A673 (cell line): ENCODE measurements at places on chromosomes 3 and 15.
A peak's percentile ranks its signal among the peaks of the same experiment; 100 is the strongest.

DNA sequence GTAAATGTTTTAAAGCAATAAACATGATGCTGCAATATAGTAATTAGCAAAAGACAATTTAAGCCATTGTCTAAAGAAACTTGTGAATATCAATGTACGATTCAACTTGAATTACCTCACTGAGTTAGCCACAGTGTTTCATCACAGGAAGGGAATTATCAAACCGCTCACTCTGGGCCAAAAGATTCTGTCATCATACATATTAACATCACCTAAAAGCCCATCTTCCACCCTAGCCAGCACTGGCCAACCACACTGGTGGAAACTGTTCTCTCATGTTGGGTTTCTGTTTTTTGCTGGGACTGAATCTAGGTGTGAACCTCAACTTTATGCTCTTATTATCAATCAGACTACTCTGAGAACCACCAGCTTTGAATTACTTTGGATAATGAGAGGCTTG is 497.7 kb upstream of the THBS1 start:
- H3K4me3 ChIP-seq = no peak overlapping the region
- H3K27ac ChIP-seq = no peak overlapping the region
- no peaks in the 10 kb centered on the region for H3K4me1 ChIP-seq
- H3K36me3 ChIP-seq = no peaks in the 10 kb centered on the region
- DNase-seq = no peak

- H3K4me3 ChIP-seq = no peak overlapping the region
- H3K36me3 ChIP-seq = no peaks in the 10 kb centered on the region
- no peak for DNase-seq
- no peak overlapping the region for H3K27ac ChIP-seq
- H3K4me1 ChIP-seq = no peaks in the 10 kb centered on the region
These were observed 204.0 kb downstream of the PLCL2 start for GRCh38 chr3:17088602-17089313.

DNA sequence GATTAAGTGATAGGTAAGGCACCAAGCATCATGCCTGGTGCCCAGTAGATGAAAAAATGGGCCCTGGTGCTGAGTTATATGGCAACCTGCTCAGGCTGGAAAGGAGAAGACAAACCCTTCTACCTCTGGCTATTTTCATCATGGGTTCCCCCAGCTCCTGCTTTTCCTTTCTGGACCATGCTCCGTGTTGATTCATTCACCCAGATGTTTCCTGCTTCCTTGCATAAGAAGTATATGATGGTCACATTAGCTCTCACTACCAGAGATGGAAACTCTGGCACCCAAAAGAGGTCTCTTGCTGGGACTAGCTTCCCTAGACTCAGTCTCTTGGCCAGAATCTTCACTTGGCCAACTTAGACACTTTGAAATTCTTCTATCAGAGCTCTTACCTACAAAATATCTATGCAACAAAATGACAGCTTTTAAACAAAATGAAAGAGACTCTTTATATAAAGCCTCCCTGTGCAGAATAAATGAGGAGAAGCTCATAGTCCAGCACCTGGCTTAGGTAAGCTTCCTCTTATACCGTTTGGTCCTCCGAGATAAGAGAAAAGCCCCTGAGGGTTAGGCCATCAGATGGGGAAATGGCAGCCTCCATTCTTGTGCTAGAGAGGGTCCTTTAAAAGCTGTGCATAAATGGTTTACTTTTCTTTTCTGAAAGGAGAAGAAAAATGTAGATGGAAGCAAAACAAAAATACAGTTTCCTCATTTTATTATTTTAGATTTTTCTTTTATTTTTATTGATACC is 46.8 kb upstream of the MCF2L2 start:
- H3K4me3 ChIP-seq = no peak overlapping the region
- H3K27ac ChIP-seq = no peak overlapping the region
- no peaks in the 10 kb centered on the region for H3K4me1 ChIP-seq
- no peaks in the 10 kb centered on the region for H3K36me3 ChIP-seq
- peaks cover 5% of the 10 kb centered on the region for H3K27me3 ChIP-seq
- DNase-seq = no peak

DNA sequence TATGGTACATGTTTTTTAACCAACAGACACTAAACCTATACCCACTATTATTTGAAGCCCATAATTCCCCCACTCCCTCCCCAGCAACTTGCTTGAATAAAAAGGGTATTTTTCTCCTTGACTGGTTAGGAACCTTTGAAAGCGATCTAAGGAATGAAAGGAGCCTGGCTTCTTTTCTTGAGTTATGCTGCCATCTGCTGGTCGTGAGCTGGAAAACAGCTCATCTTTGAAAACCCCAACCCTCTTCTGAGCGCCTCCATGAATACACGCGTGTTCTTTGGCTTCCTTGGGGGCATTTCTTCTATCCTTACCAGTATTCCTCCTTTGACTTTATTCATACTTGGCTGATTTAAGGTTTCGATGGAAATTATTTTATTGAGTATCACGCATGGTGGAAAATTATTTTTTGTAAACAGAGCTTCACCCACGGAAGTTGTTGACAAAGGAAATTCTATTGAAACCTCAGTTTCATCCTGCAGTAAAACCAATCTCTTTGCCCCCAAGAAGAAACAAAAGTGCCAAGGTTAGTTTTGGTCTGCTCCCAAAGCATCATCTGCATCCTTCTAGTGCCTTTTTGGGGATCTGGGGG is 171.6 kb downstream of the SV2B start:
- H3K27ac ChIP-seq = no peak overlapping the region
- H3K36me3 ChIP-seq = no peaks in the 10 kb centered on the region
- H3K27me3 ChIP-seq = no peaks in the 10 kb centered on the region
- H3K4me3 ChIP-seq = no peak overlapping the region

DNA sequence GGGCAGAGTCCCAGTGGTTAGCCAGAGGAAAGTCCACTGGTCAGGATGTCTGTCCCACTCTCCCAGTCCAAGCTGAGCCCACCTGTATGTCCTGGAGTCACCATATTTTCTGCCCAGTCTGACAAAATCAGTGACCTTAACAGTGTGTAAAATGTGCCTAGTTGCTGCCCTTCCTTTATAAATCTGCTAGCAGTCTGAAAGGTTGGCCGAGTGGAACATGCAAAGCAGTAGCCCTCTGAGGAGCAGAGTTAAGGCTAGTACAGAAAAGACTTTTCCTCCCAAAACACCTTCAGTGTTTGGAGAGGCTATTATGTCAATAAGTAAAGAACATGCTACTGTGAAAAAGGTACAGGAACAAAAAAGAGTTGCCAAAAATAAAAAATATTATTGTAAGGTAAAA is 15.3 kb downstream of the TTC21A start:
- no peak overlapping the region for H3K27ac ChIP-seq
- H3K4me3 ChIP-seq = no peak overlapping the region
- H3K36me3 ChIP-seq = no peaks in the 10 kb centered on the region
- no peak for DNase-seq
- no peaks in the 10 kb centered on the region for H3K4me1 ChIP-seq

- no peak for DNase-seq
- H3K36me3 ChIP-seq = no peaks in the 10 kb centered on the region
- H3K4me1 ChIP-seq = peaks cover 32% of the 10 kb centered on the region
- H3K27ac ChIP-seq = no peak overlapping the region
- no peaks in the 10 kb centered on the region for H3K27me3 ChIP-seq
- H3K4me3 ChIP-seq = no peak overlapping the region
These were observed 237.8 kb downstream of the UACA start for GRCh38 chr15:70525551-70525950.

DNA sequence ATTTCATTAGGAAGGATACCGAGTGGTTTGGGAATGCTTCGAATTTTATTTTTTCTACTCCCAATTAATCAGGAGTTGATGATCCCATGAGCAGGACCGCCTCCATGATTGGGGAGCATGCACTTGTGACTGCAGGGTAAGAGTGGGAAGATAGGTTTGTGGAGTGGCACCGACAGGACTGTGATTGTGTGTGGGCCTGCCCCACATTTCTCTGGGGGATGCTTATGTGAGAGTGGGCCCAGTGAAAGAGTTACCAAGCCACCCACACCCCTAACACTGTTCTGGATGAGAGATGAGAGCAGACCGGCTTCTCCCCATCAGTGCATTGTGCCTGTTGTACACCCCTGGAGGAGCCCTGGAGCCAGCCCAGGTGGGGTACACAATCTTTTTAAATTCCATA is 76.7 kb downstream of the LHFPL4 start:
- H3K36me3 ChIP-seq = peaks cover 82% of the 10 kb centered on the region
- H3K4me1 ChIP-seq = no peaks in the 10 kb centered on the region
- H3K27me3 ChIP-seq = no peaks in the 10 kb centered on the region
- no peak overlapping the region for H3K27ac ChIP-seq
- DNase-seq = no peak

DNA sequence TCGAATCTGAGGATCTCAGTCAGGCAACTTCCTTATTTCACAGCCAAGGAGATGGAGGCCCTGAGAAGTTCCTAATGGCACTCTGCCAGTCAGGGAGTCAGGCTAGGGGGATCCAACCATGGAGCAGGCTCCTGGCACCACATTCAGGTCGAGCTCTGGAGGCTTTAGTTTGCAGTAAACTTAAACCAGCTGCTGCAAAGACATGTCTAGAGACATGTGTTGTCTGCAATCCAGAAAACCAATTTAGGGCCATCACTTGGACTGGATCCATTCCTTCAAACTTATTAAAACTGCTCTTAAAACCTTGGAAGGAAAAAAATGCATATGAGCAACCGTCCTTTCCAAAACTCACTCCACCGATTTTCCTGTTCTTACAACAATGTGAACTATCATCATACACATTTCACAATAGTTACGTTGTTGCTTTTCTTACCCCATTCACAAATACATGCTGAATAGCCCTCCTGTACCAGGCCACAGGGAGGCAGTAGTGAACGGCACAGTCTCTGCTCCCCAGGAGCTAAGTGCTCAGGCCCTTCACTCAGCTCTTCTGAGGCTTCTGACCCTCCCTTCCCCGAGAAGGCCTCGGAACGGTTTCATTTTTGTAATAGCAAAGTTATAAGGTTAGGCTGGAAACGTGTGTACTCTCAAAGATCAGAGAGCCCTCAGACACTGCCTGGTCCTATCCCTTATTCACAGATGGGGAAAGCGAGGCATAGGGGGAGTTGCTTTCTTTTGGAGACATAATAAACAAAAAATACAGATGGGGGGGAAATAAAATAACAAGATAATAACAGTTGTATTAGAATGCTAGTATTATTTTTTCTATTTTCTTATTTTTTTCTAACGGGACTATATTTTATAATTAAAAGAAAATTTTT is 20.1 kb downstream of the RFT1 start:
- no peak overlapping the region for H3K4me3 ChIP-seq
- H3K27ac ChIP-seq = no peak overlapping the region
- DNase-seq = peak; percentile 27
- no peaks in the 10 kb centered on the region for H3K36me3 ChIP-seq

DNA sequence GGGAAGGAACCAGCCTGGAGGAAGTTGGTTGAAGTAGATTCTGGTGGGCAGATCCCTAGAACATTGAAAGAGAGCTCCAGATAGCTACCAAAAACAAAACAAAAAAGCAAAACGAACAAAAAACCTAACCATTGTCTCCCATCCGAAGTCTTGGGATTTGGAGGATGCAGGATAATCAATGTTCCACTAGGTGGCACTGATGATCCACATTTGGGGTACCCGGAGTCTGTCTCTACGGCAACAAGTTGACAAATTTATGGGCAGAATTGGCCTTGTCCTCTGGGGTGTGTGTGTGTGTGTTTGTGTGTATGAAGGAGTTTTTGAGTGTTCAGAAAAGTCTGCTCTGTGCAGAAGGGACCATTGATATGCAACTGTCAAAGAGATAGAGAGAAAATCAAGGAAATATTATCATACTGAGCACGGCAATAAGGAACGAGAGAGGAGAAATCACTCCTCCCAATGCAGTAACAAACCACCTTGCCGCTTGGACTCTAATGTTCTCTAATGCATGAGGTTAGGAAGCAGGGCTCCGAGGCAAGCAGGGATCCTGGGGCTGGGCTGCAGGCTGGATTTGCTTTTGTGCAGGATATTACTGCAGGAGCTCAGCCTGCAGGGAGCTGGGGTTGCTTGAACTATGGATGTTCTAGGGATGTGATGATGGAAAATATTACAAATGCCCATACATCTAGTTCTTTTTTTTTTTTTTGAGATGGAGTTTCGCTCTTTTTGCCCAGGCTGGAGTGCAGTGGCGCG is 59.8 kb upstream of the KLHL25 start:
- H3K4me3 ChIP-seq = no peak overlapping the region
- H3K27ac ChIP-seq = no peak overlapping the region
- no peaks in the 10 kb centered on the region for H3K36me3 ChIP-seq
- DNase-seq = peak; percentile 79

GRCh38 chr3:32371461-32372212 is 20.0 kb upstream of the CMTM7 start:
- H3K4me1 ChIP-seq = no peaks in the 10 kb centered on the region
- no peak for DNase-seq
- no peaks in the 10 kb centered on the region for H3K36me3 ChIP-seq
- no peak overlapping the region for H3K4me3 ChIP-seq

GRCh38 chr3:45896956-45897355 is 10.6 kb downstream of the CCR9 start:
- H3K27ac ChIP-seq = no peak overlapping the region
- H3K4me1 ChIP-seq = no peaks in the 10 kb centered on the region
- no peak overlapping the region for H3K4me3 ChIP-seq
- H3K27me3 ChIP-seq = no peaks in the 10 kb centered on the region

DNA sequence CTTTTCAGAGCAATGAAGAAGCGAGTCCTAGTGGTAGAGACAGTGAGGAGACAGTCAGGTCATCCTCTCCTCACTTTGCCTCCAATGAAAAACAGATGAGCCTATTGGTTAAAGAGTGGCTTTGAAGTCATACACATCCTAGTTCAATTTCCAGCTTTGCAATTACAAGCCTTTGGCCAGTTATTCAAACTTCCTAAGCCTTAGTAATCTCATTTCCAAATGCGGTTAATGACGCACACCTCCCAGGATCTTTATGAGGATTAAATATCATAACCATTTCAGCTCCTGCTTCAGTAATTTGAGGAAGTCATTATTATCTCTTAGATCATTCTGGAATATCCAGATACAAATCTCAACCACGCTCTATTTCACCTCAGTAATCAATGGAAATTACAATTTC is 10.0 kb upstream of the ST6GAL1 start:
- peaks cover 34% of the 10 kb centered on the region for H3K4me1 ChIP-seq
- peak; percentile 67 for DNase-seq
- H3K4me3 ChIP-seq = no peak overlapping the region
- no peaks in the 10 kb centered on the region for H3K36me3 ChIP-seq

- no peaks in the 10 kb centered on the region for H3K4me1 ChIP-seq
- no peaks in the 10 kb centered on the region for H3K36me3 ChIP-seq
- no peak overlapping the region for H3K4me3 ChIP-seq
These were observed 219.8 kb downstream of the UNC13C start for GRCh38 chr15:54197995-54198394.

DNA sequence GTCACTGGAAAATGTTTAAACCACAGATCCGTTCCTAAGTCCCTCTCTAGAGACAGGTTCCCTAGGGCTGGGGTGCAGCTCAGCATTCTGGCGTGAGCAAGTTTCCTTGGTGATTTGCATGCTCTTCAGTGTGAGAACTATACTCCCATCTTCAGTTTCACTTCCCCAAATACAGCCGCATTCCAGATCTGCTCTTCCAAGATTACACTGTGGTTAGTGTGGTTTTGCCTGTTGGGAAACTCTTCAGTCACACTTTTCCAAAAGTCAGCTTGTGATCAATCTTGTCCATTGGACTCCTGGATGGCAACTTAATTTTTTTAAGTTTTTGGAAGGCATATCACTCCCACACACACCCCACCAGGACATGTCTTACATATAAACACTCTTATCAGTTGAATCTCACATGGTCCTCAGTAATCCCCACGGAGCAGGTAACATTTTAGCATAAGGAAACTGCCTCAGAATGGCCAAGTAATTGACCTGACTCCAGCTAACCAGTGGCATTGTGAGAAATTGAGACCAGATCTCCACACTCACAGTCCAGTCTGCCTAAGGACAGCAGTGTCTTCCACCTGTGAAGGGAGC is 33.5 kb upstream of the PTPN23 start:
- no peaks in the 10 kb centered on the region for H3K27me3 ChIP-seq
- no peak overlapping the region for H3K4me3 ChIP-seq
- no peak overlapping the region for H3K27ac ChIP-seq
- no peak for DNase-seq
